ENCODE measurements at places on chromosomes 2 and 18.

DNA sequence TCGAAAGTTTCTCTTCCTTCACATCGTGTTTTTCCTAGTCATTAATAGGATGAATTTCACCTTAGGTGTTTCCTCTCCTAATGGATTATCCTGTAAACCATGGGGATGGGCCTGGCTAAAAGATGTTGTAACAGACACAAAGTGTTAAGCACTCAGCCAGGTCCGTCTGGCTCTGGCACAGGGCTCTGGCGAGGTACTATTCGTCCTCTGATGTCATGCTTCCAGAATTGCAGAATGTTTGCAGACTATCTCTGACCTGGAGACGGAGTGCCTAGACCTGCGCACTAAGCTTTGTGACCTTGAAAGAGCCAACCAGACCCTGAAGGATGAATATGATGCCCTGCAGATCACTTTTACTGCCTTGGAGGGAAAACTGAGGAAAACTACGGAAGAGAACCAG lies 13.2 kb downstream of the ATG16L1 start:
- DNase-seq, result no peak

- no peak for DNase-seq
Observed at GRCh38 chr2:235690809-235691450, 197.1 kb downstream of the AGAP1 start.

DNA sequence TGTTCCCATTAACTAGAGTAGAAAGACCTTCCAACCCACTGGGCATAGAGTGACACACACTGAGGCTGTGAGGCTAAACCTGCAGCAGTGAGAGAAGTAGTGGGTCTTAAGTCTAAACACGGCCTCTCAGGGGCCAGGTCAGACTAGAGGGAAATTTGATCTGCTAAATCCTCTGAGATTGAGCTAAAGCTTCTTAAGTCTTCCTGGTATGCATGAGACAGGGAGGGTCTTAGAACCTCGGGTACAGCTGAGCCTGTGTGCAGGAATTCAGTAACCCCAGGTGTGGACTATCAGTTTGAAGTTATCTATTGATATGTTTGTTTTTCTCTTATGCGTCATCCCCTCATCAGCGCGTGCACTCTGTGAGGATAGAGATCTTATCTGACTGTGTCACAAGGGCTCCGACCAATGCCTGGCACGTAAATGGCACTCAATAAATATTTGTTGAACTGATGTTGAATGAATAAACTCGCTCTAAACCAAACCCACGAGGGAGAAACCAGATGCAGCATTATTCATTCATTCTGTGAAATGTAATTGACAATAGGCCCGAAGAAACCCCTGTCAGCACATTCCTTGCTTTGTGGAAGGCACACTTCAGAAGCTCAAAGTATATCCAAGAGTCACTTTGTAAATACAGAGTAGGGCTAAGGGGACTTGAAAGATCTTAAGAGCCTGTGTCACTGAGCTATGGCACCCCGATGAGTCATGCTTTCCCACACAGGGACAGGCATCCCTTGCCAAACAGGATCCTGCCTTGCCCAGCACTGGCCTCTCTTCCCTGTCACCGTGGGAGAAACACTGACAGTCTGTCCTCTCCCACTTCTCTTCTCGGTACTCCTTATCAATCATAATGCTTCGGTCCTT lies 21.7 kb upstream of the RAB10 start:
- DNase-seq, result peak; percentile 55

- DNase-seq, result peak; percentile 76
Observed at GRCh38 chr2:96267159-96267971, 1.3 kb downstream of the CIAO1 start.

- DNase-seq, result no peak
Observed at GRCh38 chr2:73837847-73838585, 9.3 kb downstream of the STAMBP start.
